ENCODE measurements at places on chromosomes 12 and 14.
A peak's percentile ranks its signal among the peaks of the same experiment; 100 is the strongest.

DNA sequence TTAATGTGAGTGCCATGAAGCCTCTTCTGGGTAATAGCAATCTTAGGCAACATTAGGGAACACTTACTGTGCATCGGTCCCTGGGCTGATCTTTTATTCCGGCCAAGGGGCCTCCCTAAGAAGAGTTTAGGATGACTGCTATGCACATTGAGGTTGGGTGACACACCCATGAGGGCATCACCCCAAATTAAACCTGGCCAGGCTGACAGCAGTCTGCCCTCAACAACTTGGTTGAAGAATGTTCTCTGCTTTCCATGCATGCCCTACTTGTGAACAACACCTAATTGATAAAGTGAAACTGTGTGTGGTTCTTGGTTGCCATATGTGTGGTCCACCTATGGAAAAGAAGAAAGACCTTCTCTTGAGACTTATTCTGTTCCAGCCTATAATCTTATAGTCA, 1098.0 kb downstream of the BCL11B start:
- DNase-seq = no peak

DNA sequence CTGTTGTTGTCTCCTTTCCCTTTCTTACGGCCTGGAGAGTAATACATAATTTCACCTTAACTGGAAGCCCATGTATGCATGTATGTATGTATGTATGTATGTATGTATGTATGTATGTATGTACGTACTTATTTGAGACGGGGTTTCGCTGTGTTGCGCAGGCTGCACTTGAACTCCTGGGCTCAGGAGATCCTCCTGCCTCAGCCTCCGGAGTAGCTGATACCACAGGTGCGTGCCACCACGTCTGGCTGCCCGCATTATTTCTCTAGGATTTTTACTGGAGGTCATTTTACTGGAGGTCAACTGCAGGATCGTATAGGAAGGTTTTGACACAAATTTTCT, 644 bp upstream of the OS9 start:
- no peak for DNase-seq

- DNase-seq = peak; percentile 27
Observed at GRCh38 chr14:71371711-71372396, 464.6 kb downstream of the PCNX1 start.

DNA sequence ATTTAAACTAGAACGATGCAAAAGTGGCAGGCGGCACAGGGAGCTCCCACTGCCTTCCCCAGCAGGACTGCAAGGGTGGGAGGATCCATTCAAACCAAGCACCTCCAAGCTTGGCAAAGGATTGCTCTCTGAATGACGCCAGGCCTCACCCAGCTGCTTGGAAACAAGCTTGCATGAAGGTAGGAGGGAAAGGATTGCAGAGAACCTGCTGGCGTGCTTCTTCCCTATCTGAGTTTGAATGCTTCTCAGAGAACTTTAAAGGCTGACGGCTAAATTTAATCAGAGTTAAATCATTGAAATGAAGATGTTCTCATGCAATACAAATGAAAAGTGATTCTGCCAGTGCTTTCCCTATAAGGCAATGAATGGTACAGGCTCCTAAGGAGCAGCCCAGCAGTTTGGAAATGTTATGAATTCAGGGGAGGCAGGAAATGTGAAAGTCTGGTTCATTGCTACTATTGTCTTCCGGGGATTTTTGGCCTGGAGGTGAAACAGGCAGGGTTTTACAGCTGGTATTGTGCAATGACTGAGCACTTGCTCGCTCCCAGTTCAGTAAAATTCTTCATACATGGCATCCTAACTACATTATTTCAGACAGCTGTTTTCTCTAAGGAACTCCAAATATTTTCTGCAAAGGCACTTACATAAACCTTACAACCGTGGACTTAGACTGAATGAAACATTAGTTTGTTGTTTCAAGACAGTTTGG, 31.9 kb upstream of the DUSP6 start:
- DNase-seq = no peak

- DNase-seq = no peak
Observed at GRCh38 chr12:2092890-2093289, 40.1 kb downstream of the CACNA1C start.

GRCh38 chr14:21267431-21267845, 1.8 kb downstream of the HNRNPC start:
- no peak for DNase-seq

DNA sequence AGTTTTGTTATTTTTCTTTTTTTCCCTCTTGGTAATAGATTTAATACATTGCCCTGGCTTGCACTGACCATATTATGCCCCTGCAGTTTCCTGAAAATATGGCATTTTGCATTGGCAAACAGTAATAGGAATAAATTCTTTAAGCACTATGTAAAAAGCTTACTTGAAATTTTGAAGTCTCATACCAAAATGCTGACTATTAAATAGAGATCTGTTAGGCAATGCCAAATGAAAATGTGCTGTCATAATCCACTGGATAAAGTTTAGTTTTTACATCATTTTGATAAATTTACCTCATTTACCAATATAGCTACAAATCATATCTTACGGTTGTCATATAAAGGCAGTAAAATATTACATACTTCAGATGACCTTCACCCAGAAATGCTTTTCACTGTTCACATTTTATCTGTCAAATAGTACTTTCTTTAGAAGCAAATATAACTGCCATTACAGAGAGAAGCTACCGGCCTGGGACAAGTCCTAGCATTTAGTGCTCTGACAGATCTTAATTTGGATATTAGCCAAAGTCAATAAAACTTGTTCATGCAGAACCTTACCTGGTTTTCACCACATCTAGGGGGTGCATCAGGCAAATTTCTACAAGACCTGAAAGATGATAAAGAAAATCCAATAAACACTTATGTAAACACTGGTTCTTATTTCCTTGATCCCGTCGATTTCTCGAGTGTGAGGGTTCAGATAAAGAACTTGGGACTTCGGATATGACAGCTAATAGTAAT, 212.9 kb downstream of the PAX9 start:
- DNase-seq = no peak

DNA sequence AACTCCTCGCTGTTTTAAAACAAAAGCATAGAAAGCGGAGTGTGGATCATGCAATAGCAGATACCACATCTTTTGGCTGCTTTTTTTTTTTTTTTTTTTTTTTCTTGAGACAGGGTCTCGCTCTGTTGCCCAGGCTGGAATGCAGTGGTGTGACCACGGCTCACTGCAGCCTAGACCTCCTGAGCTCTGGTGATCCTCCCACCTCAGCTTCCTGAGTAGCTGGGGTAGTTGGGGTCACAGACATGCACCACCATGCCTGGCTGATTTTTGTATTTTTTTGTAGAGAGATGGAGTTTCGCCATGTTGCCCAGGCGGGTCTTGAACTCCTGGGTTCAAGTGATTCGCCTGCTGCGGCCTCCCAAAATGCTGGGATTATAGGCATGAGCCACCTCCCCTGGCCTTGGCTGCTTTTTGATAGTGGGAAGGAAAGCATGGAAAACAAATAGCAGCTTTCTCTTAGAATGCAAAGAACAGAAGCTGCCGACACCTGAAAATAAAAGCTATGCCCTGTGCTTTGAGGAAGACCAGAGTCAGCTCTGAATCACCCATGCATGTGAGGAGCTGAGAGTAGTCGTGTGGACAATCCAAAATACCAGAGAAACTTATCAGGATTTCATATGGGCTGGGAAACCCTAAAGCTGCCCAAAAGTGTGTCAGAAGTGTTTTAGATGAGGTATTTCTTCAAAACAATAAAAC, 3.6 kb upstream of the ELK3 start:
- DNase-seq = peak; percentile 71

GRCh38 chr12:30991466-30991865, 64.9 kb downstream of the TSPAN11 start:
- no peak for DNase-seq

DNA sequence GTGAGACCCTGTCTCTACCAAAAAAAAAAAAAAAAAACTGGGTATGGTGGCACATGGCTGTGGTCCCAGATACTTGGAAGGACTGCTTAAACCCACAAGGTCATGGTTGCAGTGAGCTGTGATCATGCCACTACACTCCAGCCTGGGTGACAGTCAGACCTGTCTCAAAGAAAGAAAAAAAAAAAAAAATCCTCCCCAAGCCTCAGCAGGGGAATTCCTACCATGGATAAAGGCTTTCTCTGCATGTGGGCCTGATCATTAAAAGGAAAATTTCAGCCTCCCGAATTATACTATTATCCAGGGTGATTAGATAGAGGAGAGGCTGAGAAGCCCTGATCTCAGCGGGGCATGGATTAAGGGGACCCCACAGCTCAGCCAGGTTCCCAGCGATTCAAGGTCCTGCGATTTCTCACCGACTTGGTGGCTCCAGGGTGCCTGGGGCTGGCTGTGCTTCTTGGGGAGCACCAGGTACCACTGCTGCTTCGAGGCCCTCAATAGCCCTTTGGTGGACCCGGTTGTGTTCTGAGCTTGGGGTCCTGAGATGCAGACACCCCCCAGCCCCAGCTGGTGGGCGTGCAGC, 5.6 kb downstream of the SH2B3 start:
- no peak for DNase-seq

DNA sequence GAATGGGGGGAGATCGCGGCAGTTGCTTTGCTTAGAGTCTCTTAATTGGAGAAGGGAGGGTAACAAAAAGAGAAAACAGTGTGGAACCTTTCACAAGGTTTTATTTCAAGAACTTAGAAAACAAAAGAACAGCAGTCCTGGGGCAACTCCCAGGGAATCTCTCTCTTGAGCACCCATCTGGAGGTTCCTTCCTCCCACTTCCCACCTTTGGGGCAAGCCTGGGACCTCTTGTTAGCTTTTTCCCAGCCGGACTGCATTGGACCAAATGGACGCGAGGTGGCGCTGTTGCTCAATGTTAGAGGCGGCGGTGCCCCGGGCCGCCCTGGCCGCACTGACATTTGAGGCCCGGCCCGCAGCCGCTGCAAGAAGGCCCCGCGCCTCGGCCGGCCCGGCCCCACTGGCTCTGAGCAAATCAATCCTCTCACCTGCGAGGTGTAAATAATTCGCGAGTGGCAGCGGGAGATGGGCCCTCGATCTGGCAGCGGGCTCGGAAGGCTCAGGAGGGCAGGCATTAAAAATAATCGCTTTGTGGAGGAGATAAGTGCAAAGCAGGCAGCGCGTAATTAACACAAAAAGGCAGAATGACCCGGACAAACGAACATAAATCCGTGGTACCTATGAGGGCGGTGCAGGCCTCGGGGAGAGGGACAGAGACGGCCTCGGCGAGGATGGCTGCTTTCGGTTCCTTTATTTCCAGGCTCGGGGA, 2.8 kb upstream of the HOXC8 start:
- DNase-seq = peak; percentile 89

DNA sequence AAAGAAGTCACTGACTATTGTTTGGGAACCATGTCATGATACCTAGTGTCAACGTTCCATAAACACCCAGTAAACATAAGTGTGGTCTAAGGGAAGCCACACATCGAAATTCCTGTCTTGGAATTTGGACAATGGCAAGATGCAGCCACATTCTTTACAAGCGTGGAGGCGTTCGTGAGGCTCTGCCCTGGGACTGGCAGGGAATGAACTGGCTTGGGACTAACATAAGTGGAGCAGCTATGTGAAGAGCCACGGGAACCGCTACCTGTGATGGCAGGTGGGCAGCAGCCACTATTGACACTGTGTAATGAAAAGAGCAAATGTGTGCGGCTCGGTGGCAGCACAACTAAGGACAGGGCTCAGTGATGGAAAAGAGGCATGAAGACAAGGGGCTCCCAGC, 10.0 kb upstream of the NRIP2 start:
- no peak for DNase-seq

DNA sequence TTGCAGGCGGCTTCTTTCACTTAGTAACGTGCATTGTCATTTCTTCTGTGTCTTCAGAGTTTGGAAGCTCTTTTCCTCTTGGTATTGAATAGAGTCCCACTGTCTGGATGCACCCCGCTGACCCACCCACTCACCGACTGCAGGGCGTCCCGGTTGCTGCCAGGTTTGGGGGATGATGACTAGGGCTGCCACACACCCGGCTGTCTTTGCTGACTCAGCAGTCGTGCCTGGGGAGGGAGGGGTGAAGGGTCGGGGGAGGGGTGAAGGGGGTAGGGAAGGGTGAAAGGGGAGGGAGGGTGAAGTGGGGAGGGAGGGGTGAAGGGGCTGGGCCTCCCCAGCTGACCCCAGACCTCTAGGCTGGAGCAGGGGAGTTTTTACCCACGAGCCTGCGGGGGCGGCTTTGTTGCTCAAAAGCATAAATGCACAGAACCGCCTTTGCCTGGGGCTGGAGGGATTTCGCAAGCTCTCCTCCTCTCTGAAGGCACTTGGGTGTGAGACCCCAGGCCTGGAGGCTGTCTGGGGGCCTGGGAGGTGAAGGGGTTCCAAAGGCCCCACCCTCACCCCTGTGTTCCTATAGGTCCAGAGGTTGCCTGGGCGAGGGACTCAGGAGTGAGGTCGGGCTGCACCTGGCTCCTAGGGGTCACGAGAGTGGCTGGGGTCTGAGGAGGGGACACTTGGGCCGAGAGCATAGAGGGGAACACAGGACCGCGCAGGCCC, 31.3 kb upstream of the ULK1 start:
- no peak for DNase-seq

GRCh38 chr12:23039834-23040233, 414.9 kb downstream of the ETNK1 start:
- DNase-seq = no peak

- DNase-seq = no peak
Observed at GRCh38 chr12:53056901-53057300, 7.0 kb downstream of the TNS2 start.

- no peak for DNase-seq
Observed at GRCh38 chr12:69062621-69063237, 129.8 kb upstream of the CPM start.

DNA sequence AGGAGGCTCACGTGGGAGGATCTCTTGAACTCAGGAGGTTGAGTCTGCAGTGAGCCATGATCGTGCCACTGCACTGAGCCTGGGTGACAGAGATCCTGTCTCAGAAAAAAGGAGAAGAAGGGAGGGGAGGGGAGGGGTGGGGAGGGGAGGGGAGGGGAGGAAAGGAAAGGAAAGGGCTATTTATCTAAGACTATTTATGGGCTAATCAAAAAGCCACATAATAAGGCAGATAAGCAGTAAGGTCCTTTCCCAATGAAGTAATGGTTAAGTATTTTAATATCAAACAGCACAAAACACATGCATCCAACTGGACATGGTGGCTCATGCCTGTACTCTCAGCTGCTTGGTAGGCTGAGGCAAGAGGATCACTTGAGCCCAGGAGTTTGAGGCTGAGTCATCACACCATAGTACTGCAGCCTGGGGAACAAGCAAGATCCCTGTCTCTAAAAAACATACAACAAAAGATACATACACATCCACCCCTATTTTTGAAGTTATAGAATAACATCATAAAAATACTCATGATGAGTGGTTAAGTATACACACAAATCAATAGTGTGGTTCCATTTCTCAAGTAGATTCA, 9.7 kb downstream of the PAWR start:
- DNase-seq = peak; percentile 69
